ENCODE measurements at places on chromosomes 3 and 15.

- no peak for DNase-seq
- H3K27me3 ChIP-seq: no peaks in the 10 kb centered on the region
- H3K4me3 ChIP-seq: no peak overlapping the region
These were observed 343.2 kb upstream of the ONECUT1 start for GRCh38 chr15:53133255-53133850.

DNA sequence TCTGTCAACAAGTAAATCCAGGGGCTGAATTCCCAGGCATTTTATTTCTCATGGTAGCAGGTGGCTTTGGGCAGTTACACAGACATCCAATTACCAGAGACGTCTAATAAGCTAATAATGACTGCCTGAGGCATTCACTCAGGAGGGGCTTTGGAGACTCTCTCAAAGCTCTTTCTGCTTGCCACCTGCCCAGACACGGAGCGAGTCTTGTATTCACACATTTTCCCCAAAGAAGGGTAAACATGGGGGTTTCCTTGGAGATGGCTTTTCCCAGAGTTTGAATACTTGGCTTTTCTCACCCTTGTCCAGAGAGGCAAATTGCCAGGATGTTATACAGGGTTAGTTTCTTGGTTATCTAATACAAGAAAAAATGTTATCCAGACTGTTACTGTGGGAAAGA lies 132.6 kb downstream of the DIPK2A start:
- H3K27ac ChIP-seq: no peak overlapping the region
- H3K27me3 ChIP-seq: no peaks in the 10 kb centered on the region
- no peak overlapping the region for H3K4me3 ChIP-seq
- H3K4me1 ChIP-seq: no peaks in the 10 kb centered on the region
- no peaks in the 10 kb centered on the region for H3K36me3 ChIP-seq
- DNase-seq: no peak

- H3K4me1 ChIP-seq: no peaks in the 10 kb centered on the region
- no peak overlapping the region for H3K4me3 ChIP-seq
- H3K27ac ChIP-seq: no peak overlapping the region
- H3K27me3 ChIP-seq: no peaks in the 10 kb centered on the region
These were observed 131.6 kb downstream of the AQP9 start for GRCh38 chr15:58269455-58270414.

DNA sequence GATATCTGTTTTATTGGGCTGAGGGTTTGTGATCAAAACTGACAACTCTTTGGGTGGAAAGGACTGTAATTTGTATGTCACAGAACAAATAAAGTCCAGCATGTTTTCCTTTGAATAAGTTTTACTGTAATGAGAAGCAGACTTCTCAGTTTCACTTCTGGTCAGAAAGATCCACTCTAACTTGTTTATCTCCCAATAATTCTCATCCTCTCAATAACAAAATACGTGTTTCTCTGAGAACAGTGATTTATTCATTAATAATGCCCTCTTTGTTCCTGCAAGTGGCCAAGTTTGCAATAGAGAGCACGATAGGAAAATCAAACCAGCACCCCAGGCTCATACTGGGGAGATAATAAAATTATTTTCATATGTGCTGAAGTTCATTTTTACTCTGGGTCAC lies 190.6 kb downstream of the CNTN3 start:
- H3K36me3 ChIP-seq: no peaks in the 10 kb centered on the region
- H3K4me3 ChIP-seq: no peak overlapping the region
- no peaks in the 10 kb centered on the region for H3K27me3 ChIP-seq
- H3K4me1 ChIP-seq: no peaks in the 10 kb centered on the region

DNA sequence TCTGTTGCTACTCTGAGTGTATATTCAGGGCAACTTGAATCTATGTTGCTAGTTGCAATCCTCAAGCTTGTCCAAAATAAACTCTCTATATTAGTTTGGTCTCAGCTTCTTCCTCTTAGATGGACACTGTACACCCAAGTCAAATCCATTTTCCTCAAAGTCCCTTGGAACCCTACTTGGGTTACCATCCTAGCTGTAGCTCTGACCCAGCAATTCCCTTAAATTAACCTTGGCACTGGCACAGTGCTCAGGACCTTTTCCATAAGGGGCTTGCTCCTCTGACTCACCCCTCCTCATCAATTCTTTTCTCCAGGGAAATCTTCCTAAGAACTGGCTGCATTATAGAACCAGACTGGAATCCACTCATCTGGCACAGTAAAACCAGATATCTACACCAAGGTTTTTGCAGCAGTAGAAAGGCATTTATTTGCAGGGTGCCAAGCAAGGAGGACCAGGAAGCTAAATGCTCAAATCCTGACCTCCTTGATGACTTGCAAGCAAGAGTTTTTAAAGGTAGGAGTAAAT lies 44.9 kb upstream of the B3GALNT1 start:
- no peak overlapping the region for H3K27ac ChIP-seq
- H3K4me1 ChIP-seq: peaks cover 10% of the 10 kb centered on the region
- H3K27me3 ChIP-seq: no peaks in the 10 kb centered on the region
- H3K4me3 ChIP-seq: no peak overlapping the region
- DNase-seq: no peak

GRCh38 chr3:179297971-179298725 lies 24.7 kb upstream of the ZNF639 start:
- H3K27me3 ChIP-seq: no peaks in the 10 kb centered on the region
- DNase-seq: no peak
- H3K27ac ChIP-seq: no peak overlapping the region
- H3K4me3 ChIP-seq: no peak overlapping the region
- no peaks in the 10 kb centered on the region for H3K36me3 ChIP-seq
- H3K4me1 ChIP-seq: no peaks in the 10 kb centered on the region

GRCh38 chr15:68553314-68553993 lies 25.3 kb upstream of the CORO2B start:
- no peaks in the 10 kb centered on the region for H3K27me3 ChIP-seq
- no peak overlapping the region for H3K4me3 ChIP-seq
